ENCODE measurements at places on chromosomes 7 and 10.

GRCh38 chr10:99612167-99612831, 7.9 kb downstream of the SLC25A28 start:
- peaks cover 12% of the 10 kb centered on the region for H3K4me1 ChIP-seq
- H3K27me3 ChIP-seq: no peaks in the 10 kb centered on the region
- H3K4me3 ChIP-seq: no peak overlapping the region
- peak overlapping the region; percentile 29 for H3K27ac ChIP-seq

GRCh38 chr10:28411648-28412047, 108.8 kb upstream of the MPP7 start:
- no peak for DNase-seq
- no peaks in the 10 kb centered on the region for H3K4me1 ChIP-seq
- no peak overlapping the region for H3K27ac ChIP-seq
- H3K4me3 ChIP-seq: no peak overlapping the region
- H3K36me3 ChIP-seq: peaks cover 2% of the 10 kb centered on the region

DNA sequence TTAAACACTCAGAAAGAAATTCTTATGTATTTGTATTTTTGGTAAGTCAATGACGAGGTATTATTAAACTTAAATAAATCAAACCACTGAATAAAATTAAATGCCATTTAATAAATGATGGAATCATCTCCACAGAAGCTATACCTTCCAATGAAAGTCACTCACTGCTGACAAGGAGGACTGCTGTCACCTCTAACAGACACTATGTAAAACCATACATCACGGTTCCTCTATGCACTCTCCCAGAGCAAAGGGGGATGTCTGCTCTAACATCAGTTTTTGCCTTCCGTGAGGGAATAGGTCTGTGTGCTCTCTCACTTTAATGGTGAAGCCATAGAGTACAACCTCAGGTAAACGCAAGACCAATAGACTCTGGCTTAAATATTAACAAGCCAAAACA, 99.7 kb upstream of the DDC start:
- no peaks in the 10 kb centered on the region for H3K27me3 ChIP-seq
- DNase-seq: no peak
- H3K27ac ChIP-seq: peak overlapping the region; percentile 85
- H3K4me3 ChIP-seq: no peak overlapping the region
- H3K4me1 ChIP-seq: peaks cover 49% of the 10 kb centered on the region

- H3K27ac ChIP-seq: no peak overlapping the region
- H3K36me3 ChIP-seq: no peaks in the 10 kb centered on the region
- H3K27me3 ChIP-seq: no peaks in the 10 kb centered on the region
- no peaks in the 10 kb centered on the region for H3K4me1 ChIP-seq
These were observed 153.6 kb downstream of the IMMP2L start for GRCh38 chr7:111408724-111409123.

GRCh38 chr7:48803250-48803649, 121.1 kb upstream of the CDC14C start:
- no peak for DNase-seq
- H3K4me3 ChIP-seq: no peak overlapping the region
- no peak overlapping the region for H3K27ac ChIP-seq
- H3K4me1 ChIP-seq: no peaks in the 10 kb centered on the region

DNA sequence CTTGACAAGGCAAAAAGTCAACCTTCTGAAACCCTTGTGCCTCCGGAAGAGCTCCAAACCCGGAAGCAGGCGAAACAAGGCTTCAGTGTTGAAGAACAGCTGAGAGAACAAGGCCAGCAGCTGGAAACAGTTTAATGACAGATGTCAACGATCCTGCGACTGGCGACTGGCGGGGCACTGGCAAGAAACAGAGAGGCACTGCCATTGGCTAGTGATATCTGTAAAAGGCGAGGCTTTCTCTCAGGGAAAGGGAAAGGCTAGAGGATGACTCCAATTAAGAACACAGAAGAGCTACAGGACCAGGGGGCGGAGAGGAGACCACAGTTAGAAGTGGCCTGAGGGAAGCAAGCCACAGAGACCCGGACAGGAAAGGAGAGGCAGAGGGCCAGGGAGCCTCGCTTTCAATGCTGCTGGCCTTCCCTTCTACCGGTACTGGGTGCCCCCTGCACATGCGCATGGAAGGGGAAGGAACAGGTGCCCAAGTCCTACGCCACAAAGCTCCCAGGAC, 19.4 kb downstream of the ITGB1 start:
- H3K27me3 ChIP-seq: no peaks in the 10 kb centered on the region
- H3K4me1 ChIP-seq: peaks cover 61% of the 10 kb centered on the region
- no peak for DNase-seq
- no peak overlapping the region for H3K4me3 ChIP-seq

DNA sequence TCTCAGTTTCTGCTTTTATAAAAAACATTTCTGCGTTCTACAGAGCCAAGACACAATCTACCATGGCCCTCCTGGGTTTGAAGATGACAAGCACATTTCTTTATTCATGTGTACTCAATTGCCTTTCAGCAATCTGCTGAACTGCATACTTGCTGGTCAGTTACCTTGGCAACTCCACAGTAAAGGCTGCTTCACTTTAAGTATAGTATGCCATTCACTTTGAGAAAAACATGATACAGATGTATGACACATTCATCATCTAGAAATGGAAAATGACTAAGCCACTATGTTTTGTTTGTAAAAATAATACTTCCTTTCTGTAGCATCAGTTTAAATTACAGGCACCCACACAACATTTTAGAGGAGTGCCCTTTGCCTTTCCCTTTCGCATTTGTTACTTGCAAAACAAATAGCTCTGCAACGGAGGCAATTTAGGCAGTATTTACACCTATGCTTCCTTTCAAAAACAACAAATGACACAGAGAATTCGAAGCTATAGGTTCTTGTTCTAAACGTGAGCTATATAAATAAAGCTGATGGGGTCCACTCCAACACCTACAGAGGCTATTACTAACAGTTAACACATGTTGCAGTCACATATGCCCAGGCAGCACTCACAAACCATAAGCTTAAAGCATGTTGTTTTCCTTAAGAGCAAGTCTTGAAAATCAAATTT, 23.5 kb downstream of the SGCE start:
- H3K4me1 ChIP-seq: no peaks in the 10 kb centered on the region
- H3K36me3 ChIP-seq: no peaks in the 10 kb centered on the region
- no peak for DNase-seq
- H3K27ac ChIP-seq: no peak overlapping the region
- no peak overlapping the region for H3K4me3 ChIP-seq

DNA sequence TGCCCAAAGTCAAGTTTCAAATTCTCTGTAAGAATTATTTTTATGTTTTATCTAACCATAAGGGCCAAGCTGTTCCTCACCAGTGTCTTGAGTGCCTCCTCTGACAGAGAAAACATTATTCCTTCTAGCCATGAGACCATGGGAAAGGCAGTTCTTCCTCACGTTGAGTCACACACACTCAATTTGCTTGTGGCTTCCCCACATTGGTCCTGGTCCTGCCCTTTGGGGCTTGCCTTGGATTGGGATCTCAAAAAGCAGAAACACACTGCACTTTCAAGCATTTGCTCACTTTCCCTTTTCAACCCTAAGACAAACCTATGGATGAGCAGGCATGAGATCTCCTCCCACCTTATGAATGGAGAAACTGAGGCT, 248.3 kb upstream of the IGFBP3 start:
- H3K4me1 ChIP-seq: no peaks in the 10 kb centered on the region
- no peaks in the 10 kb centered on the region for H3K27me3 ChIP-seq
- H3K27ac ChIP-seq: no peak overlapping the region

GRCh38 chr7:18132811-18133210, 105.2 kb upstream of the PRPS1L1 start:
- no peak overlapping the region for H3K27ac ChIP-seq
- H3K4me1 ChIP-seq: no peaks in the 10 kb centered on the region
- H3K36me3 ChIP-seq: peaks cover 7% of the 10 kb centered on the region
- H3K4me3 ChIP-seq: no peak overlapping the region
- H3K27me3 ChIP-seq: peaks cover 10% of the 10 kb centered on the region
- DNase-seq: no peak

DNA sequence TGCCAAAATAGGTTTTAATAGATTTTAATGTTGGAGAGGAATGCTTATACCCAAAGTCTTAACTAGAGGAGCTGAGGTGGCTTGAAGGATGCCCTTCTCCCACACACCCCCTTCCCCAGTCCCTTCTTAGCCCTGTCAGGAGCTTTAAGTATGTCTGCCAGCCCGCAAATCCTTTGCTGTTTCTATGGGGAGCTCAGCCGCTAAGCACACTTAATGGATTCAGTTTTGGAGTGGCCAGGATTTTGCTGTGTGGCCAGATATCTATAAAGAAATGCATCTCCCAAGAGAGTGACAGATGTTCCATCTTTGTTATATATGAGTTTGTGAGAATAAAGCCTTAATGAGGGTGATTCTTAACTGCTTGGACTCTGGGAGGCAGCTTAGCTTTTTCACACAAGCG, 152.9 kb upstream of the ZNF32 start:
- H3K36me3 ChIP-seq: no peaks in the 10 kb centered on the region
- no peak for DNase-seq
- H3K4me1 ChIP-seq: peaks cover 11% of the 10 kb centered on the region
- no peak overlapping the region for H3K27ac ChIP-seq
- peaks cover 35% of the 10 kb centered on the region for H3K27me3 ChIP-seq

- no peaks in the 10 kb centered on the region for H3K4me1 ChIP-seq
- H3K36me3 ChIP-seq: peaks cover 2% of the 10 kb centered on the region
- H3K4me3 ChIP-seq: no peak overlapping the region
- no peak overlapping the region for H3K27ac ChIP-seq
- peaks cover 22% of the 10 kb centered on the region for H3K27me3 ChIP-seq
These were observed 38.2 kb downstream of the ANXA8 start for GRCh38 chr10:47445720-47446119.

GRCh38 chr7:1846331-1847065, 176.4 kb downstream of the ELFN1 start:
- no peaks in the 10 kb centered on the region for H3K27me3 ChIP-seq
- peaks cover 11% of the 10 kb centered on the region for H3K4me1 ChIP-seq
- no peak for DNase-seq
- no peak overlapping the region for H3K4me3 ChIP-seq
- H3K36me3 ChIP-seq: peaks cover 3% of the 10 kb centered on the region

Measured in central memory CD8-positive, alpha-beta T cell (primary cell).